ENCODE measurements at places on chromosomes 7 and 10. TPM values are rescaled to one million over a fixed set of nuclear protein-coding genes. Genes with fewer than 3 reads are reported as not detected.

GRCh38 chr7:20466543-20467021 lies 135.9 kb downstream of the ITGB8 start:
- DNase-seq: no peak

DNA sequence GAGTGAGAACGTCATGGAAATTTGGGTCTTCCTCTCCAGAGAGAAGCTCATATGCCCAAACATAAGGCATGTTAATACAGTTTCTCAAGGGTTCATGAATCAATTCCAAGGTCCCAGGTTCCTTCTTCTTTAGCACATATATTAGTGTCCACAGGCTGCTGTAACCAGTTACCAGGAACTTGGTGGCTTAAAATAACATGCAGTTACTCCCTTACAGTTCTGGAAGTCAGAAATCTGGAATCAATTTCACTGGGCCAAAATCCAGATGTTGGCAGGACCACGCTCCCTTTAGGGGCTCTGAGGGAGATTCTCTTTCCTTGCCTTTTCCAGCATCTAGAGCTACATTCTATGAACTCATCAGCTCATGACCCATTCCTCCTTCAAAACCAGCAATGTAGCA lies 64.8 kb downstream of the MRC1 start:
- no peak for DNase-seq

DNA sequence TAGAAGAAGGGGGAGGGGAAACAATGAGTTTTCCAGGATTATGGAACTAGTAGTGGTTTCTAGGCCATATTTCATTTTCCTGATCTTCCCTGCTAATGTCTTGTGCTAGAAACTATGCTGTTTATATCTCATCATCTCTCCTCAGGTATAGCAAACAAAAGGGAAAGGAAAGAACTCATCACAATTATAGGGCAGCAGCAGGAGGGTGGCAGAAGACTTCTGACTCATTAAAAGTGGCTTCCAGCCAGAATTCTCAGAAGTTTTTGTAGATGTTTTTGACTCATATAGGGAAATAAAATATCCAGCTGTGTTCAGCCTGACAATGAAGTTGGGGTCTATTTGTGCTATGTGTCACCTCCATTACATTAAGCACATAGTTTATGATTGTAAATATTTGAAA lies 6.5 kb downstream of the AHR start:
- peak; percentile 88 for DNase-seq

GRCh38 chr10:132739225-132739613 lies 46.7 kb downstream of the NKX6-2 start:
- no peak for DNase-seq

DNA sequence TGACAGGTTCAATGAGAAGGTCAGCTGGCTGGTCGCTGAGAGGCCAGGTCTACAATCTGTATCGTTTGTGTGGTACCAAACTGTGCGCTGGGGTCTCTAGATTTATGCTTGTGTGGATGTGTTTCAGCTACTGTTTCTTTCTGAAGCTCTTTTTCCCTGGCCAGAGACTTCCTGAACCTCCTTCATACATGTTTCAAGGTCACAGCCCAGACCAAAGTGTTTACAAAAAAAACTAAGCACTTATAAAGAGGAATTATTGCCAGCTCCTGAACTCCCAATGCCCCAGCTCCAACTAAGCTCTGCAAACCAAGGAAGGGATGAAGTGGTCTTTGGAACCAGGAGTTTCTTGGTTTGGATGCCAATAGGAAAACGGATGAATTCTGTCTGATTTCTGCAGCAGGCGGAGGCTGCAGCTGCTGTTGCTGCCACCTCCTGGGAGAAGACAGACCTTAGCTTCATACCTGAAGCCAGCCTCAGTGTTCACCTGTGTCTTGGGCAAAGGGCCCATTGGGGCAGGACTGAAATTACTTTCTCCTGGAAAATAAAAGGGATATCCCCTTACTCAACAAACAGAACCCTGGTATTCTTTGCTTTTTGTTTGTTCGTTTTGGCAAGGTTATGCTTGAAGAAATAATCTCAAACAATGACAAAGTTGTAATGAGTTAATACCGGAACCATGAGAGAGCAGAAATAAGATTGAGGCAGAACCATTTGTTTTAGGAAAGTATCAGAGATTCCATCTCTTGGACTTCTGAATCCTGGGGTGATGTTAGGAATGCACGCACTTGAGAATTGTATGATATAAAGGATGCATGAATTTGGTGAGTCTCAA lies 24.6 kb upstream of the MKLN1 start:
- DNase-seq: peak; percentile 39

DNA sequence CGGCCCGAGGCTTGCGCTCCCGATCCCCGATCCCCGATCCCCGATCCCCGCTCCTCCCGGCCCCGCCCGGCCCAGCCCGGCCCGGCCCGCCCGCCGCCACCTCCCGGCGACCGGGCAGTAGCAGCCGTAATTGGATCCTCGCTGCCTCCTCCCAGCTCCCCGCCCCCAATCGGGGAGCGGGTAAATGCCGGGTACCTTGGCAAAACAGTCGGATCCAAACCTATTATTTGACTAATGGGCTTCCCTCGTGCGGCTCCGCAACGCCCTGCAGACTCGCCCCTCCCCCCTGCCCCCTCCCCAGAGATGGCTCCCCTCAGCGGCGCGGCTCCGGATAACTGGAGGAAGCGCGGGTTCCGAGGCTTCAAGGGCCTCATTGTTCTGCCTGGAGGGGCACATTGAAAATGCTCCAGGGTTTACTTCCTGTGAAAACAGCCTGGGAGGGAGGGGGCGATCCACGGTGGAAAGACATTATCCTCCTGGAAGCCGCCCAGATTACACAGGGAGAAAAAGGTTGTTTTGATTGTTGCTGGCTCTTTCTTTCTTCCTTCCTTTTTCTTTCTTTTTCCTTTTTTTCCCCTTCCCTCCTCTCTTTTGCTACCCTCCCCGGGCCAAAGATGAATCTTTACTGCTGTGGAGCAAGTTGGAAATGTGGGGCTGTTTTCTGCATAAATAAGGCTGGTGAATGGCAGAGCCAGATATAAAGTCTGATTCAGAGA lies 94.7 kb upstream of the ZMIZ1 start:
- peak; percentile 42 for DNase-seq

The NUTM2B gene
- total RNA-seq: 1.4 TPM

The WDR37 gene
- total RNA-seq: 9.1 TPM

The CYP3A4 gene
- total RNA-seq: 0.25 TPM

The PNLIPRP3 gene
- not detected for total RNA-seq

The ATOH7 gene
- not detected for total RNA-seq
